Trophoblast cell (in vitro differentiated cells and primary cell): ENCODE measurements at places on chromosomes 3 and 15.
A peak's percentile ranks its signal among the peaks of the same experiment; 100 is the strongest.

DNA sequence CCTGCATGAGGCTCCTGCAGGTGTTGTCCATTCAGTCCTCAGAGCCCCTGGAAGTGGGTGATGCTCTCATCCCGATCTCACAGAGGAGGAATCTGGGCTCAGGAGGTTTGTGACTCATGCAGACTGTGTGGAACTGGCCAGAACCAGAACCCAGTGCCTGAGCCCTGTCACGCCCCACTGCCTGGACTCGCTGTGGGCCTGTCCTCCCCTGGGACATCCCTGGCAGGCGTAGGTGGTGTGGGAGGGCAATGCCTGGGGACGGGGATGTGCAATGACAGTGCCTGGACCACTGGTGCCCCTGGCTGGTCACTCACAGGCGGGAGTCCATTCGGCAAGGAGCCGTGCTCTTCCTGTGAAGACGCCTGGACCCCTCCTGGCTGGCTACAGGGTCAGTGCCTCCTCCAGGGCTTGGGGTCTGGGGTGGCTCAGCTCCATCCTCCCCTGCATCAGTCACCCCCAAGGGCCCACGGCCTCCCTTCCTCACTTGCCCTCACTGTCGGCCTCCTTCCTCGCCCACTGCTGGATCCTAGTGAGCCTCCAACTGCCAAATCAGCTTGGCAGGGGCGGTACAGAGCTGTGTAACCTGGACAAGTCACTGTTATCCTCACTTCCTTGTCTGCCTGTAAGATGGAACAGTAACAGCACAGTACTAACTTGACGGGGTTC is 14.9 kb downstream of the PSTPIP1 start:
- DNase-seq = no peak

DNA sequence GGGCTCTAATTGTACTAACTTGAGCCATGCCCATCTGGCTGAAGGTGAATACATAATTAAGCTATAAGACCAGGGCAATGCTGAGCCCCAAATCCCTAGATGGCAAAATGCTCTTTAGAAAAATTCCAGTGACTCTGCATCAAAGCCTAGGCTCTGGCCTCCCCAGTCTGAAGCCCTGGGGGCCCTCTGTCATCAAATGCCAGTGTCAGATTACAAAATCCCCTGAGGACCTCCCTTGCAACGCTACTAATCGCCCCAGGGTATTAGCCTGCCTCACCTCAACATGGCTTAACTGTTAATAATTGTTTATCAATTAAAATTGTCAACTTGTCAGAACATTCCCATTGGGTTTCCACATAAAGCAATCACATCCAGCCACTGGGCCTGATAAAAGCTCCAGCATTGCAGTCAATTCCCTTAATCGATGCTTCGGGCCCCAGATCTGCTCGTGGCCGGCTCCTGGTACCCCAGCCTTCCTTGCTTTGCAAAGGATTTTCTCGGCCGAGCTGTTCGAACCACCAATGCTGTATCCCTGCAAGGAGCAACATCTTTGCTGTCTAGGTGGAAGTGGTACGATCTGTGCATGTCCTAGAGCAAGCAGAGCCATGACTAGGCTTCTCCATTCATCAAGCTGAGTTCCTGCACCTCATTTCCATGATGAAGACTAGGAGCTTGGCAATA is 151.7 kb downstream of the MEGF11 start:
- peak; percentile 19 for DNase-seq

GRCh38 chr3:41050144-41050543 is 149.2 kb upstream of the CTNNB1 start:
- no peak for DNase-seq

DNA sequence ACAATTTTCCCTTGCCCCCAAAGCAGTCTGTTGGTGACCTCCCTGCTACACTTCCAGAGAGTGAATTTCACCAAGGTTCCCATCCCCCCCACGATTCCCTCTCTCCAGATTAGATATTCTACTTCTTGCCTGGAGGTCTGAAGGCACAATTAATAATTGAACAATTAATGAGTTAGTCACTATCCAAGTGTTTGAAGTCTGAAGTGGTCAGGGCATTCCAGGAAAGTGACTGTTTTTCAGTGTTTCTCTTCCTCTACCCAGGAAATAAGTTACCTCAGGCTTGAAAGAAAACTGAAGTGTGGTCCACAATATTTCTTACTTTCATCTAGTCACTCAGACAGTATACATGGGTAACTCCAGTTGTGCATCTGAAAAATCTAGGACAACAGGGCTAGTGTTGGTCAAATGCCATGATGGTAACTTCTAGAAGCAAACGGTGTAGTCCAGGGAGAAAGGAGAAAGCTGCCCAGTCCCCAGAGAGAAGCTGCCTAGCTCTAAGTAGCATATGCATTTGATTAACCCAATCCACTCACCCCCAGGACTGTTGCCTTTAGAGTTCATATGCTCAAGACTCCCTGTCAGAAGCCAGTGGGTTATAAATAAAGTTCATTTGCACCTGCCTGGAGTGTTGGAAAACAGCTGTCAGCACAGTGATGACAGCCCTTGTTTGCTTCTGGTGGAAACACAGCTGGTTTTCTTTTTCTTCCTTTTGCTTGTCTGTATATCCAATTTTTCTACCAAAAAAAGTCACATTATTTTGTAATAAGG is 2.3 kb upstream of the TM4SF4 start:
- DNase-seq = no peak

- no peak for DNase-seq
Measured at GRCh38 chr3:105375750-105376511, 9.2 kb downstream of the ALCAM start.

DNA sequence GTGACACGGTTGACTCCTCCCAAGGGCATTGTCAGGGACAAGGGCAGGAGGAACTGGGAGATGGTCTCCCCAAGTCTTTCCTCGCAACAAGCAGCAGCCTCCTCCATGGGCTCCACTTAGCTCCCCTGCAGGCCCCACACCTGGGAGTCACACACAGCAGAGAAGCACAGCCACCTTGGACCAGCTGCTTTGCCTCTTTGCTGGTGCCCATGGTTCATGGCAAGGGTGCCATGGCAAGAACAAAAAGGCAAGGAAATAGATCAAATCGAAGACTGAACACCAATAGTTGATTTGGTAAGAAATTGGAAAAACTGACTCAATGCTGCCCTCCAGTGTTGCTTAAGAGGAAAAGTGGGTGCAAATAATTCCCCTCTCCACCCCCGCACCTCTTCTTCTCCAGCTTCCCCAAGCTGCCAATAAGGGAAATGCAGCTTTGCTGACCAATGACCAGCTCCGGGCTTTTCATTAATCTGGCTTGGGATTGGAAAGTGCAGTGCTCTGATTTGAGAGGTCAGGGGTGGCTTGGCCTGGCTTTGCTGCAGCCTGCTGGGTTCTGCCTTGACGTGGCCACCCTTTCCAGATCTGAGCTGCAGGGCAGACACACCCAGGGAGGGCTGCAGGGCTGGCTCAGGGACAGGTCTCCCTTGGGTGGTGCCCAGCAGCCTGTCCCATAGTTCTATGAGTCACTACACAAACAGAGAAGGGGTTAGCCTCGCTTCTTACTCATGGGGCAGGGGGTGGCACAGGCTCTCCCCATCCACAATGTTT is 162.0 kb downstream of the KLF13 start:
- peak; percentile 45 for DNase-seq

DNA sequence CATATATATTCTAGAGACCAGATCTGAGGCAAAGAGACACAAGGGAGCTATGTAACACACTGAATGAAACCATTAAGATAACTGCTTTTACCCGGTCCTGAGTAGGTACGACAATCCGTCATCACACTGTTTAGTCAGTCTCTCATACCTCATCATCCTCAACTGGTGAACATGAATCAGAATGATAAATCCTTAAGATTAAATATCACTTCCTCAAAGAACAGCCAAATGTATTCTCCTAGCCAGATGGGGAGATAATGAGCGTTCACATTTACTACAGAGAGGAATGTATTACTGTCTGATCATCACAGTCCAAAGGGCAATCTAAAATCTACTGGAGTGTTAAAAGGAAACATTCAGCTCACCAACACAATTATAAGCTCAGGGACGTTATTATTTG is 319.4 kb upstream of the STAC start:
- no peak for DNase-seq

DNA sequence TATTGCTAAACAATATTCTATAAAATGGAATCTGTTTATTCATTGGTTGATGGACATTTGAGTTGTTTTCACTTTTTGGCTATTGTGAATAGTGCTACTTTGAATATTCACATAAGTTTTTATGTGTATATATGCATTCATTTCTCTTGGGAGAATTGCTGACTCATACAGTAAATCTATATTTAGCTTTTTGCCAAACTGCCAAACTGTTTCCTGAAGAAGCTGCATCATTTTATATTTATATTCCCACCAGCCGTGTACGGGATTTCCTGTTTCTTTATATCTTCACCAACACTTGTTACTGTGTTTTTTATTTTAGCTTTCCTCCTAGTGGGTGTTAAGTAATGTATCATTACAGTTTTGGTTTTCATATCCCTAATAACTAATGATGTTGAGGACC is 12.5 kb upstream of the TCAIM start:
- DNase-seq = no peak

- DNase-seq = no peak
Measured at GRCh38 chr15:34651997-34652725, 68.7 kb upstream of the GOLGA8B start.

- no peak for DNase-seq
Measured at GRCh38 chr15:27249760-27250109, 278.8 kb downstream of the GABRG3 start.

GRCh38 chr15:76140074-76140464 is 80.3 kb downstream of the TMEM266 start:
- no peak for DNase-seq

- no peak for DNase-seq
Measured at GRCh38 chr3:156148946-156149381, 28.6 kb downstream of the KCNAB1 start.

DNA sequence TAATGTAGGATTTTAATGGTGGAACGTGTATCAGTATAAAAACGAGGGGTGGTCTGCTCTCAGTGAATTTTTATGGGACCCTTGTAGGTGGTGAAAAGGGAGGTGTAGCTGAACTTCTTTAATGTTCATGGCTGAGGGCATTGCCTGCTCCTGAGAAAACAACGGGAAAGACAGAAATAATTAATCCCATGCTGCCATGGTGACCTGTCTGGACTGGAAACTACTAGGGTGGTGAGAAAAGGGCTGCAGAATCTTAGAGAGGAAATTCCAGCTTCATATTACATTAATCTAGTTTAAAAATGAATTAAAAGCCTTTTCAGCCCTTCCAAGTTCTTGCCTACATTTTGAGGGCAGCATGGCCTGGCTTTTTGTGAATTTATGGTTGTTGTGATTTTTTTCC is 47.6 kb downstream of the ZBTB38 start:
- no peak for DNase-seq

- no peak for DNase-seq
Measured at GRCh38 chr3:165768680-165769079, 68.5 kb downstream of the BCHE start.

DNA sequence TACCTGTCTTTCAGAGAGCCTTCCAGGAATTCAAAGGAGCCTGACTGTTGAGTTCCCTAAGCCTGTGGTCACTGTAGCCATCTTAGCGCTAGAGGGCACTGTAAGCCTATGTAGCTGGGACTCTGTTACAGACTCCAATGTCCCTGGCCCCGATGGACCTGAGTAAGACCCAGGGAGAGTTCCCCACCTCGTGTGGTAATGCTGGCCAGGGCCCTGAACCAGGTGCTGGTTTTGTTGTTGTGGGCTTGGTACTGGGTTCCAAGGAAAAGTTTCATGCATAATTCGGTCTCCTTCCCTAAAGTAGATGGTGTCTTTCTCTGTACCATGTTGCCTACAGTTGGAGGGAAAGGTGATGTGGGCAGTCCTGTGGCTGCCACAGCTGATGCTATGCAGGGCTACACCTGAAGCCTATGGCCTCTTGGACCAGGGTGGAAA is 32.4 kb downstream of the CDAN1 start:
- peak; percentile 85 for DNase-seq

- no peak for DNase-seq
Measured at GRCh38 chr15:59685737-59686297, 3.3 kb downstream of the BNIP2 start.

DNA sequence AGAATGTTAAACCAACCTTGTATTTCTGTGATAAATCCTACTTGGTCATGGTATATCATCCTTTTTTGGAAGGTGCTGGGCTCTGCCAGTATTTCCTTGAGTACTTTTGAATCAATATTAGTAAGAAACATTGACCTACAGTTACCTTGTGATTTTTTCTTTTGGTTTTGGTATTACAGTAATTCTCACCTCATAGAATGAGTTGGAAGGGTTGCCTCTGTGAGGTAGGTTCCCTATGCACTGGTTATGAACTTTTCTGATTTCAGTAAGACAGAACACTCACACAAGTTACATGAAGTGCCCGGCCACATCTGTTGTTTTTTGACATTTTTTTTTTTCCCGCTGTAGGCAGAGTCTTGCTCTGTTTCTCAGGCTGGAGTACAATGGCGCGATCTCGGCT is 20.0 kb downstream of the PCCB start:
- no peak for DNase-seq

DNA sequence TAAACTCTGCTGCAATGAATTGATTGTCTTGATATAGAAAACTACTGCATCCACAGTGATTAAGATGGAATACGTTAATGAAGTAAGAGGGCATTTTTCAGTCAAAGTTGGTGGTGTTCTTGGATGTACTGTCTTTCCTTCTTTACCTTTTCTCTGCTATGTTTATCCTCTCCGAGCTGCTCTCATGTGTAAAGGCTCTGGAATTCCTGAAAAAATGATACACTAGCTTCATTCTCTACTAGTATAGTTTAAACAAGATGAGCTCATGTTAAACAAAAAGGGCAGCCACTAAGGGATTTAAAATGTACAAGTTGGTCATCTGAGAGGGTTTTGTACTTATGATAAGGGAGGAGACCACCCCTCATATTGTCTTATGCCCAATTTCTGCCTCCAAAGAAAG is 504.6 kb upstream of the NECTIN3 start:
- no peak for DNase-seq
